ENCODE measurements at places on chromosomes 3 and 15.

- no peak for DNase-seq
Observed at GRCh38 chr3:49658711-49659110, 15.4 kb upstream of the APEH start.

DNA sequence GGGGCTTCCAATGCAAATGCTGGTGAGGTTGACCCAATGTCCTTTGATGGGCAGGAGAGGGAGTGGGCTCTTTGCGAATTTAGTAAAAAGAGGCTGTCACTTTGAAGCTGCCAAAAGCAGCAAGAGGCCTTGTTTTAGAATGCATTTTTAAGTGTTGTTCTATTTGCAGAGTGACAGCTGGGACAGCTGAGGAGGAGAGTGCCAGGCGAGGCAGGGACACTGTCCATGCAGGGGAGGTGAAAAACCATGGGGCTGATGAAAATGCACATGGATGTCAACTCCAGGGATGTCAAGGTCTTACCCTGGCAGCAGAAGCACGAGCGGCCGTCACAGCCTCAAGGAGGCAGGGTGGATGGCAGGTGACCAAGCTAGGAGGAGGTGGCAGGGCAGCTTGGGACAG is 279.8 kb downstream of the ADAMTS17 start:
- no peak for DNase-seq

DNA sequence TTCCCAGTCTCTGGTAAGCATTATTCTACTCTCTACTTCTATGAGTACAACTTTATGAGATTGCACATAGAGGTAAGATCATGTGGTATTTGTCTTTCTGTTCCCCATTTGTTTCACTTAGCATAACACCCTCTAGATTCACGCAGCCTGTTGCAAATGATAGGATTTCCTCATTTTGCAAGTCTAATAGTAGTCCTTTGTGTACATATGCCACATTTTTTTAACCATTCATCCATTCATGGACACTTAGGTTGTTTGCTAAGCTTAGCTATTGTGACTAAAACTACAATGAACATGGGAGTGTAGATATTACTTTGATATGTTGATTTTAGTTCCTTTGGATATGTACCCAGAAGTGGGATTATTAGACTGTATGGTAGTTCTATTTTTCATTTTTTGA is 717.9 kb upstream of the ALCAM start:
- DNase-seq: no peak

DNA sequence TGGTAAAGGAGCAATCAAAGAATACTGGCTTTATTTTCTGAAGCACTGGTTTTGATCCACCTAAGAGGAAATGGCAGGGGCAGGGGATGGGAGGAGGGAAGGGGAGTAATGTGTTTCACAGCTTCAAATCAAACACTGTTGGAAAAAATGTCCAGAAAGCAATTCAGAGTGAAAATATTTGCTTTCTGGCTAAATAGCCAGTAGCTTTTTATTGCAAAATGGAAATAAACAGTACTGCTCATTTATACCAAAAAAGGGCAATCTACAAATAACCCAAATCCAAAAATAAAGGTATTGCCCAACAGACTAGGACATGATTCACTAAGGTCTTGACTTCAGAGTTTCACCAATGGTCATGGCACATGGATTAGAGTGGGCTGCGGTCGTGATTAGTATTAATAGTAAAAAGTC is 279.3 kb upstream of the THBS1 start:
- no peak for DNase-seq

GRCh38 chr3:13715167-13715954 is 164.5 kb downstream of the WNT7A start:
- no peak for DNase-seq

DNA sequence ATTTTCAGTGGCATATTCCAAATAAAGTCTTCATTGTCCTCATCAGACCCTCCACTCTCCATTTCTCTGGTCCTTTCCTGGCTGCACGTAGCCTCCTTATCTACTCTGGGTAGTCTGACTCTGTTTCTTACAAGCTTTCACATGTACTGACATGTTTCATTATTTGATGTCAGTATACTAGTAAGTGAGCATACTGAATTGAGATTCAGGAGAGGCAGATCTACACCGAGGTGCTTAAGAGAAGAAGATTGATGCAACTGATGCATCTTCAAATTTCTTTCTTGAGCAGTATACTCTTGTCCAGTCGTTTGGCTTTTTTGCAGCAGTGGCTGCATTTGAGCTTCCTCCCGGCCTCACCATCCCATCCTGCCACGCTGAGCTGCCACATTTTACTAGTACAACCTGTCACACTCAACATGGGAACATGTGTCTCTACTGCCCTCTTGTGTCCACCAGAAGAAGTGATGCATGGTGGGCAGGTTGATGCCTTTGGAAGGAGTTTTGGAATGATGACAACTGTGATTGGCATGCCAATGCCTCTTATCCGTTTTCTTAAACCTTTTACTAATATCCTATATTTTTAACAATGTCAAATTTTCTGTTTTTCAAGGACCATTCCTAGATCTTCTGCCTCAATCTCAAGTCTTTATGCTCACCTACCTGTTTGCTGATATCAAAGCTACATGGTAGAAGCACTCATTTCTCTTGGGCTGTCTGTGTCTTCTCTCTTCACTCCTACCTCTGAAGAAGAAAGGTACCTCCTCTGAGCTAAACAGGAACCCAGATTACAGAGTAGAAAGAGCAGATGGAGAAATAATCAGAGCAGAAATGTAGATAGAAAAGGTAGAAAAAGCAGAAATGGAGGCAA is 38.7 kb downstream of the GUCA1C start:
- DNase-seq: no peak

DNA sequence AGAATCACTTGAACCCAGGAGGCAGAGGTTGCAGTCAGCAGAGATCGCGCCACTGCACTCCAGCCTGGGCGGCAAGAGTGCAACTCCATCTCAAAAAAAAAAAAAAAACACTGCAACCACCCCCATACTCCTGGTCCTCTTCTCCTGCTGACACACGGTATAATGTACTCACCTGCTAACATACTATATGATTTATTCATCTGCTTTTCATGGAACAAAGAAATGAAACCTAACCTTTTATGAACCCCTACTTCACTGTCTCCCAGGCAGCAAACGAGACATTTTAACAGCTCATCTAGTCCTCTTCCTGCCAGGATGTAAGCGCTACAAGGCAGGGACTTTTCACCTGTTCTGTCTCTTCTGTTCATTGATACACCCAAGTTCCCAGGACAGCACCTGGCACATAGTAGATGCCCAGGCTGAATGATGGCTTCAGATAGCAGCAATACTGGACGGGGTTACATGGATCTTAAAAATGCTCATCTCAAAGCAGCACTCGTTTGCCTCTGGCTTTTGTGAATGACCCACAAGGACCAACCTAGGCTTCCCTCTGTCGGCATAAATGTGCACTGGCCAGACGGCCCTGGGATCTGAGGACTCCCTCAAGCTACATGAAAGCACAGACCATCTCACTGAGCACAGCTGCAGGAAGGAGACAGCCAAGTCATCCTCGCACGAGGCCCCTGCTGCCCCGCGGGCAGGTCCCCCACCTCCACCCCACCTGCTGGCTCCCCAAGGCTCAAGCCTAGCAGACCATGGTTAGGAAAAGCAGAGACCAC is 20.3 kb downstream of the XXYLT1 start:
- no peak for DNase-seq

DNA sequence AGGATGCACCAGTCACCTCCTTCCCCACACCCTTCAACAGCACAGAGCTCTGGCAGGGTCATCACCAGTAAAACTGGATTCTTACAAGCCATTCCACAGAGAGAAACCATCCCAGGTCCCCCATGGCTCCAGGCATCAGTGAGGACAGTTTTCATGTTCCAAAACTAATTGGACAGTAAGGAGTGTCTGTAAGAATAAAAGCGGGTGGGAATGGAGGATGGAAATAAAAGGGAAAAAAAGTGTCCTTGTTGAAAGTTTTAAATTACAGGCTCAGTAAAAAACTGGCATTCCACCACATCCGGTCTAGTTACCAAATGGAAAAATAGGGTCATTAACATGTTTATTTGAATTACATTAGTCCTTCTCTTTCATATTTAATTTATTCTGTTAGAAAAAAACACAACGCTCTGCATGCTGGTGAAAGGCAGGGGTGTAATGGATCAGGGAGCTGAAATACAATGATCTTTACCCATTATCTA is 117.4 kb downstream of the TIGIT start:
- no peak for DNase-seq

- DNase-seq: no peak
Observed at GRCh38 chr3:125431912-125432790, 57.0 kb upstream of the ZNF148 start.

DNA sequence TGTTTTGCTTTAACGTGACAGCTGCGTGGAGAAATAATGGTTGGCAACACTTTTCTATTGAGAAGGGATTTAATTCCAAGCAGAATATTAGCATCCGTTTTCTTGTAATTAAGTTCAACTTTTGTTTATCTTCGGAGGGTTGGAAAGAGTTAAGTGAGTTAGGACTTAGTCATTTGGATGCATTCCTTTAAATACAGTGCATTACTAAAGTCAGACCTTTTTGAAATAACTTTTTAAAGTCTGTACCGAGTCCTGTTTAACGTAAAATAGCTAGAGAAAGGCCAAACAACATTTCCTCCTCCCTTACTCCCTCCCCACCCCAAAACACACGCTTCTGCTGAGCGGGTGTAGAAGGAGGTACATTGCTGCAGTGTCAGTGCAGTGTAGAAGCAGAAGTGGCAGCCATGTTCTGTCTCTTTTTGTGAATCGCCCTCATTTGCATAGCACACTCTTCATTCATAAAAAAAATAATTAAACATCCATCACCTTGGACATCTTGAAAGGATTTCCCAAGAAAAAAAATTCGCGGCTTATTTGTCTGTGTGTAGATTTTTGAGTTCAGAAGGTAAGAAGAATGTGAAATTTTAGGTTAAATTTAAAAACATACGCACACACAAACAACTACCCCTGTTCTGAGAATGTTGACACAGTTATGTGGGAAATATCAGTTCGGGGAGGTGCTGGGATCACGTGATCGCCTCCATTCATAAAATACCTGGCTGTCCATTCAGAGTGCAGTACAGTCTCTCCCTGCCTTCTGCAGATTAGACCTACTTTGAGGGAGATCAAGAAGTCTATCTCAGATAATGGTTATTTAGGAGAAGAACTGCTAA is 1.6 kb downstream of the SPRED1 start:
- DNase-seq: no peak

GRCh38 chr3:185460309-185460708 is 38.5 kb downstream of the TMEM41A start:
- no peak for DNase-seq

GRCh38 chr3:148727231-148727630 is 29.5 kb downstream of the AGTR1 start:
- no peak for DNase-seq

- no peak for DNase-seq
Observed at GRCh38 chr3:64332459-64333350, 107.4 kb upstream of the PRICKLE2 start.

DNA sequence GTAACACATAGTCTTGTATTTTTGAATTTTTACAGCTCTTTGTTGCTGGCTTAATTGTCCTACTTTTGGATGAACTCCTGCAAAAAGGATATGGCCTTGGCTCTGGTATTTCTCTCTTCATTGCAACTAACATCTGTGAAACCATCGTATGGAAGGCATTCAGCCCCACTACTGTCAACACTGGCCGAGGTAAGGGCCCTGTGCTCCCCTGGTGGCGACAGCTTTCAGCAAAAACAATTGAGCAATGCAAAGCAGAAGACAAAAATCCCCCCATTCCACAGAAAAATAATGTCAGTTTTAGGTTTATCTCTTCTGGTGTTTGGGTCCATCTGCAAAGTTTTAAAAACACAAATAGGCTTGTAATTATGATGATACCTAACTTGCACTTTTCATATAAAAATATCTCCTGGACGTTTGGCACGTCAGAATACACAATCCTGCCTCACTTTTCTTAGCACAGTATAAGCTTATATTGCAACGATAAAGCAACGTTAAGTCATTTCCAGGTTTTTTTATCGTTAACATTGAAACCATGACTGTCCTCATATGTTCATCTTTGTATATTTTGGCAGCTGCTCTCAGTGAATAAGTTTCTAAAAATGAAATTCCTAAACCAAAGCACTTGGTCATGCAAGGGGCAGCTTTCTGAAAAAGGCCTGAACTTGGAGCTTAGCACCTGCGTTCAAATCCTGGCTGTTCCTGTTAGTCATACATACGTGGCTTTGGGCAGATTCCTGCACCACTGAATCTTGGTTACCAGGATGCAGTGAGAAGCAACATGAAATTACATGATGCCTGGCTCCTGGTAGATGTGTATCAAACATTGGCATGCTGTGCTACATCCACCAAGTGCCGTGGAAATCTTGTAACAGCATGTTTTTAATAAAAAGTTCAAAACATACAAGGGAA is 8.5 kb downstream of the SEC61A1 start:
- no peak for DNase-seq

- no peak for DNase-seq
Observed at GRCh38 chr3:87491843-87492242, 215.5 kb upstream of the POU1F1 start.

DNA sequence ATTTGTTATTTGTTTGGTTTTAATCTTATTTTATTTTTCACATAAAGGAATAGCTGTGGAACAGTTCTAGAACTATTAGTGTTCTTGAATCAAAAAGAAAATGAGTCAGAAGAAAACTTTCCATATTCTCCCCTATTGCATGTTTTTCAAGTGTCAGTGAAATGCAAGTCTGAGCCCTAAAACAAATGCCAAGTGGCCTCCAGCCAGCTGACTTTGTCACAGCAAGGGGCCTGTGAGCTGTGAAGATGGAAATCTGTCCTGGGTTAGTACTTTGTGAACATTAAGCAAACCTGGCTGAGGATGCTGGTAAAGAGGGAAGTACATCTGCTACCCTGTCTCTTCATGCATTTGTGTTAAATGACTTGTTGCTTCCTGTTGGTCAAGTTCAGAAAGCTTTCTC is 14.2 kb downstream of the LRRC49 start:
- no peak for DNase-seq

DNA sequence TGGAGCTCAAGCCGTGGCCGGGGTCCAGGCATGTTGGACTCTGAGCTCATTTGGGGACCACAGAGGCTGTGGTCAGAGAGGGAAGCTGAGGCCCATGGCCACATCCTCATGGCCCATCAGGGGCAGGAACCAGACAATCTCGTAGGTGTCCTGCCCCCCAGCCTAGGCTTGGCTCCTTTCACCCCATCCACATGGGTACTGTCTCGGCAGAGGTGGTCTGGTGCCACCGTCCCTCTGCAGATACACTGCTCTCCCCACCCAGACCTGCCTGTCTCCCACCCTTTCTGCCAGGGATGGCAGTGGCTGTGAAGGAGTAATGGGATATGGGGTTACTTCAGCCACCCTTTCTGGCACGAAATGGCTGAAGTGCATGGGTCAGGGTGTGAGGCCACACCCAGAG is 7.9 kb downstream of the PRSS50 start:
- no peak for DNase-seq

DNA sequence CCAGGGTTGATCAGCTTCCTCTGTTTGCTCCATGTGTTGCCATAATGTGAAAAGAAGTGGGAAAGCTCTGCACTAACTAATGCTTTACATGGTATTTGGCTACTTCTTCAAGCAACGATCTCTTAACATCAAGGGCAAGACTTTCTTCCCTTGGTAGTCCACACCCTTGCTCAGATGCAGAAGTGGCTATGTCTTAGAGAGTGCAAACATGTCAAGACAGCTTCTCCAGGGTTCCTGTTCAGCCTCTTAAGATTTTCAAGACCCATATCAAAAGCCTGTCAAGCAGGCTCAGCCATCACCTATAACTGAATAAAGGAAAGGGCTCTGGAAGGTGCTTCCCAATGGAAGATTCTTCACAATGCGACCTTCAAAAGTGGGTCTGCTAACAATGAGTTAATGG is 64.8 kb upstream of the CSTA start:
- DNase-seq: no peak

GRCh38 chr3:14831916-14832450 is 13.2 kb downstream of the FGD5 start:
- DNase-seq: no peak

Measured in activated gamma-delta T cell (primary cell).